ENCODE measurements at places on chromosomes 1 and 21.

DNA sequence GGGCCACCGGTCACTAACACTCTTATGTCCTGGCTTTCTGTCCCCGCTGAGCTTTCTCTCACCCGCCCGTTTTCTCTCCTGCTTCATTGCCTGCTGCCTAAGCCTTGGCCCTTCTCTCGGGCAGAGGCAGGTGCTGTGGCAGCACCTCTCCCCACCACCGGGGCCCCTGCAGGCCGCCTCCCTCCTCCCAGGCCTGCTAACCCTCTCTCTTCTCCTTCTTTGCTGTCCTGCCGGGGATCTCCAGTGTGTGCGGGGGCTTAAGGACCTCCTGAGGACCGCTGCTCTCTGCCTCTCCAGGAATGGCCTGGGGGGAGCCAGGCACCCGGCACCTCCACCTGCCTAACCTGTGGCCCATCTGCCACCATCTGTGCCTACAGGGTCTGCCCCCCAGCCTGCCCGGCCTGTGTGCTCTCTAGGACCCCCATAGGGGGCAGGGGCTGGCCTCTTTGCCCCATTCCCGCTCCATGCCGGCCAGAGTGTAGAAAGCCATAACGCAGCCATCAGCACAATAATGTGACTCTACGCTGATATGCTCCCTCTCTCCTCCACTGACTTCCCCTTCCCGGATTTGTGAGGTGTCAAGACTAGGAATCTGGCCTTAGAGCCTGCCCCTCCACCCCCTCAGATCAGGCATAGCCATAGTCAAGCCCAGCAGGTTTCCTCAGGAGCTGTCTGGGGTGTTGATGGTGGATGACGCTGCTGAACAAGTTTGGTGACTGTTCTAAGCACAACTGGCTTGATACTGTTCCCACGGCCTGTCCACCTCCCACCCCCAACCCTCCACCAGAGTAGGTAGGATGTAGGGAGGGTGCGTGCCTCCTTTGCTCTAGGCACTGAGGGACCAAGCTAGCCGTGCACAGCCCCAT, 6.1 kb upstream of the SFN start:
- no peak for DNase-seq

- DNase-seq = no peak
Measured at GRCh38 chr1:1440262-1441001, 4.9 kb downstream of the VWA1 start.

DNA sequence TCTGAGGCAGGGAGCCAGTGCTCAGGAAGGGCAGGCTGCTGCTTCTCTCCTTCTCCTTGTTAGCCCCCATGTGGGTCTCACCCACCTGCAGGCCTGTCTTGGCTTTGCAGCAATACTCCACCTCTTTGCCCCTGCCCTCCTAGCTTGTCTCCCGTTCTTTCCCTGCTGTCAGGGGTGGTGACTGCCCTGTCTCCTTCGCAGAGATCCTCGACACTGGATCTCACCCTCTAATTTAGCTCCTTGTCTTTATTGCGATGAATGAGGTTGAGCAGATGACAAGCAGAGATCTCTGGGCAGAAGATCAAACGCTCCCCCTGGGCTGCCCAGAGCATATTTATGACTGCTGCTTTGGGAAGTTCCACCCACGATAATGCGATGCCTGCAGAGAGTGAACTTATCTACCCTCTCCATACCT, 199.2 kb downstream of the ROR1 start:
- no peak for DNase-seq

- no peak for DNase-seq
Measured at GRCh38 chr1:193322211-193322610, 135.8 kb upstream of the B3GALT2 start.

- DNase-seq = no peak
Measured at GRCh38 chr1:166947398-166948043, 27.8 kb downstream of the ILDR2 start.

DNA sequence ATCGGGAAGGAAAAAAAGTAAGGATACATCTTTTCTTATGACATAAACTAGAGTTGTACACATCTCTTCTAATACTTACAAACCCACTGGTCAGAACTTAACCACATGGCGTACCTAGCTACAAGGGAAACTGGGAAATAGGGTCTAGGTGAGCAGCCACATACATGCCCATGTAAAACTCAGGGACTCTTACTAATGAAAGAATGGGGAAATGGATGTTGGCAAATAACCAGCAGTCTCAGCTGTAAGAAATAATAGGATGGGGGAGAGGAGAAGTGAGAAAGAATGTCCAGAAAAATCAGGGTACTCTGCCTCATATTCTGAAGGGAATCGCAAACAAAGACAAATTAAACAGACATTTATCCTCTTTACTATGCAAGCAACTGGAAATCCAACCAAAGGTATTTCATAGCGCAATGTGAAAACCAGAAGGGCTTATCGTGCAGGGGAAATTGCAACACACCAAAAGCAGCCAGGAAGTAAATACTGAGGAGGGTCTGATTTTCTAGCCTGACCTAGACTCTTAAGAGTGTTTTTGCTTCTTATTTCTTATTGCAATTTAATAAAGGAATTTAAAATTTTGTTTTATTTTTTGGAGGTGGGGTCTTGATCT, 17.5 kb downstream of the GTF2B start:
- no peak for DNase-seq

DNA sequence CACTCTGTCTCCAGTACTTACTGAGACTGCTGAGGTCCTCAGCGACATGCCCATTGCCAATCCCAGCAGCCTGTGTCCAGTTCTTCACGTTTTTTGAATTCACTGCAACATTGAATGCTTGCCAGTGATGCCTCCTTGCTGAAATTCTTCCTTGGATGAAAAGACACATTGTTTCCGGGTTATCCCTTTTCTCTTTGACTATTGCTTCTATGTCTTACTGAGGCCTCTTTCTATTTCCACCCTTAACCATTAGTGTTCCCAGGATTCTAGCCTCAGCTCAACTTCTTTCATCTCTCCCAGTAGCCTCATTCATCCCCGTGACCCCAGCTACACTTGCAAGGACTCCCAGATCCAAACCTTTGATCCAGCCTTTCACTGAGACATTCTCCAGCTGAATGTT, 46.5 kb upstream of the KIF26B start:
- DNase-seq = no peak

GRCh38 chr21:26061437-26061836, 109.1 kb downstream of the APP start:
- no peak for DNase-seq

GRCh38 chr1:208252836-208253576, 8.8 kb upstream of the PLXNA2 start:
- DNase-seq = no peak

- no peak for DNase-seq
Measured at GRCh38 chr1:178495741-178496409, 889 bp downstream of the CLEC20A start.

GRCh38 chr21:33302796-33303195, 22.0 kb upstream of the IFNAR1 start:
- DNase-seq = no peak

GRCh38 chr1:8213136-8213535, 104.8 kb upstream of the SLC45A1 start:
- no peak for DNase-seq

DNA sequence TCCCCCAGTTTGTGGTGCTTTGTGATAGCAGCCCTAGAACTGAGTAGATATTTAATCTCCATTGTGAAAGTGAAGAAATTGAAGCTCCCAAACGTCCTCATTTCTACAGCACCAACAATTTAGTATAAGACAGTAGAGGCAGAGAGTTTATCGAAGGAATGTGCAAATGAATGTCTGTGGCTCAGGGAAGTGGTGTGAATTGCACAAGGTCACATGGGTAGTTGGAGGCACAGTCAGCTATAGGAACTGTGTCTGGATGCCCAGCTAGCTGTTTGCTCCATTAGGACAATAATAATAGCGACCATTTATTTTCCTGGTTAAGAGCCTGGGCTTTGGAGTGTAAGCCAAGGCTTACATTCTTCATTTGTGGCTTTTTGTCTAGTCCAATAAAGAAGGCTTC, 144.4 kb upstream of the USP24 start:
- DNase-seq = no peak

GRCh38 chr21:25557180-25557579, 50.1 kb downstream of the MRPL39 start:
- no peak for DNase-seq

DNA sequence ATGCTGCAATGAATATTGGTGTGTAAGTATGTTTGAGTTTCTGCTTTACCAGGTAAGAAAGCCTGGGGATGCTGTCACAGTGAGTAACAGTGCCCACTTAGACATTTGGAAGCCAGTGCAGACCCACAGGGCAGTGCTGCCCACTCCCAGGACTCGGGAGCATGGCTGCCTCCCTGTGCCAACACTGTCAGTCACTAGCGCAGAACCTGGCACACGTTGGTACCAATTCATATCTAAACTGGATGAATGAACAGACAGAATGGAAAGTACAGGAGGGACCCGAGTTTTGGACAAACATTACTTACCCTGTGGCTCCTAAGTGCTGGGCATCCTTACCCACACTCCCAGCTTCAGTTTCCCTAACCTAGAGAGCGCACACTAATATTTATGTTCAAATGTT, 1.6 kb upstream of the EVA1C start:
- no peak for DNase-seq

- DNase-seq = no peak
Measured at GRCh38 chr1:23214640-23215039, 2.7 kb downstream of the HTR1D start.

DNA sequence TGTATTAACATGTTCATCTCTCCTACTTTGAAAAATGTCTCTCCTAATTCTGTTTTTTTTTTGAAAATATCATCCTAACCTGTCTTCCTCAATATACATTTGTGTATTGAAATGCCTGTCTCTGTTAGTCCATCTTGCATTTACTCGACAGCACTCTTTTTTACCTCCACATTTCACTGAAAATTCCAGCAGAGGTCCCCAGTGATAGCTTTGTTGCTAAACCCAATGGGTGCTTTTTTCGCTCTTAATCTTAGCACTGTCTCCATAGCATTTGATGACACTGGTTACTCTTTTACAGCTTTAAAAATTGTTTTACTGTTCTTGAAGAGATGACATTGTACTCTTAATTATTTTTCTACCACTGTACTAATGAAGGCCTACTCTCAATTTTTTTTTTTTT, 10.8 kb downstream of the OSBPL9 start:
- DNase-seq = no peak

- DNase-seq = no peak
Measured at GRCh38 chr1:62530516-62531154, 66.7 kb upstream of the ANGPTL3 start.

GRCh38 chr1:25431955-25432719, 1.4 kb downstream of the MACO1 start:
- DNase-seq = no peak

DNA sequence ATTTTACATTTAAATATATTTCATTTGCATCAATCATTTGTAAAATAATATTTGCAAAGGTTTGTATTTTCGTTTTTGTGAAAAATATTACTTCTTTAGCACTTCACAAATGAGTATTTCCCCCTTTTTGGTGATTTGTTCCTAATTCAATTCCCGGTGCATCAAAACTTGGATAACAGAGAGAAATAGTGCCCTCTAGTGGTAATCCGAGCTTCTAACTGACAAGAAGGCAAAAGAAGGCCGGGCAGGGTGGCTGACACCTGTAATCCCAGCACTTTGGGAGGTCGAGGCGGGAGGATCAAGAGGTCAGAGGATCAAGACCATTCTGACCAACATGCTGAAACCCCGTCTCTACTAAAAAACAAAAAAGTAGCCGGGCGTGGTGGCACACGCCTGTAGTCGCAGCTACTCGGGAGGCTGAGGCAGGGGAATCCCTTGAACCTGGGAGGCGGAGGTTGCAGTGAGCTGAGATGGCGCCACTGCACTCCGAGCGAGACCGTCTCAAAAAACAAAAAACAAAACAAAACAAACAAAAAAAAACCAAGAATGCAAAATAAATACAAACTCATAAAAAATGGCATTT, 137.7 kb downstream of the COL11A1 start:
- DNase-seq = no peak

DNA sequence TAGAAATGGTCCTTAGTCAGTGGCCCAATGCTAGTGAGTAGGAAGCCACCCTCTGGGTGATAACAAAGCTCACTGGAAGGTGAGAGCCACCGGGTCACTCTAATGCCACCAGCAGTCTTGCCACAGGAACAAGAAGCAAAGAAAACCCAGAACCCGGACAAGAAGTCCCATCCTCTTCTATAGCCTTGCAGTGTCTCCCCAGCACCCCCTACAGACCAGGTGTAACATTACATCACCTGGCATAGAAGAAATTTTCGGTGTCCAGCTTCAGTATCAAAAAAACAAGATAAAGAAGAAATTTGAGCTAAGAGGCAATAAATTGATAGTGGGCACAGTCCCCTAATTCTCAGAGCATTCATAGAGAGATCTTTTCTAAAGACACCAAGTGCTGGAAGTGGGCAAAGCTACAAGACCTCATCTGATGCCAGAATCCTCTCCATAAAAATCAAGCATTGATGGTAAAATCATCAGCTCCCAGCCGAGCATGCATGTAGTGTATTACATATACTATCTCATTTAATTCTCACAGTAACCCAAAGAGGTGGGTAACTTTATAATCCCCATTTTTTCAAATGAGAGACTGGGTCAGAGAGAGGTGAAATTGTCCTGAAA, 491.0 kb downstream of the MATN1 start:
- no peak for DNase-seq

GRCh38 chr1:112722601-112723510, 7.7 kb upstream of the PPM1J start:
- no peak for DNase-seq

GRCh38 chr1:241389400-241389799, 32.4 kb upstream of the RGS7 start:
- no peak for DNase-seq

DNA sequence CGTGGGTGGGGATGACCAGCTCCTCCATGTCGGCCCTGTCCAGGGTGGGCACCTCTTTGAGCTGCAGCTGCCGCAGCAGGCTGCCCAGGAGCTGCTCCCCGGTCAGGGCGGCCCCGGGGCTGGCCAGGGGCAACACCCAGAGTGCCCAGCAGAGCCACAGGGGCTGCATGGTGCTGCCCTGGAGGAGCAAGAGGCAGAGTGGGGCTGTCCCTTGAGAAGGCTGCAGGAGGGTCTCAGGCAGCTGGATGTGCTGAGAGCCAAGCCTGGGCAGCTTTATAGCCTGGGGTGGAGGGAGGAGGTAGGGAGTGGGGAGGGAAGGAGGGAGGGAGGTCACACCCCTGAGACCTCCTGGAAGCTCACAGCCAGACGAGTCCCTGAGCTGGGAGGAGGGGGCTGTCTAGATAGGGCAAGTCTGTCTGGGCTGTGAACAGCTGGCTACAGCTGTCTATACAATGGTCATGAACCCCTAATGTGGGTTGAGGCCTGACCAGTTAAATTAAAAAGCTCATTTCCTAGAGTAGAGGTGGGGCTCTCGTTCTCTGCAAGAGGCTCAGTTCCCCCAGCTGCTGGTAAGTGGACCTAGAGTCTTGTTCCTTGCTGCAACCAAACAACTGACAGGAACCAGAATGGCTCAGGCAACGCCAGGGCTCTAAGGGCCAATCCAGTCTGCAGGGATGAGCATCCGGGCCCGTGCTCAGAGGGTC, at the start of gene LEFTY1:
Gene LEFTY1 (minus strand): TSS at position 249 of the 704 bp plus-strand sequence. CDS start 80 bp downstream, at position 169.
- no peak for DNase-seq
